ENCODE measurements at places on chromosomes 12 and 14.

- no peak for DNase-seq
Measured at GRCh38 chr14:32254952-32255679, 52.0 kb upstream of the RNU6-8 start.

- DNase-seq, result no peak
Measured at GRCh38 chr12:58877243-58877743, 43.0 kb downstream of the LRIG3 start.

DNA sequence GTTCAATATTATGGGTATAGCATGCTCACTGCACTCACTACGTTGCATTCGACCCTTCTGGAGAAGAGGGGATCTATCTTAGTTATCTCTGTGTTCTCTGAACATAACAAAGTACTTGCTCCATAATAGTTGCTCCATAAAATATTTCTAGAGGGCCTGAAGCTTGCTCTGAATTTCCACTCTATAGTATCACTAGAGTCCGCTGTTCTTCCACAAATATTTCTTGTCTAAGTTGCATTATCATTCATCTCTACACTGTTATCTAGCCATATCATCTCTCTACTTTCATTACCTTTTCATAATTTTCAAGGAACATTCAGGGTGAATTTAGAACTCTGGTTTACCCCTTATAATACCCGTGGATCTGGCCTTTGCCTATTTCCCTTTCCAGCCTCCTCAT is 246.1 kb upstream of the PDE3A start:
- no peak for DNase-seq

DNA sequence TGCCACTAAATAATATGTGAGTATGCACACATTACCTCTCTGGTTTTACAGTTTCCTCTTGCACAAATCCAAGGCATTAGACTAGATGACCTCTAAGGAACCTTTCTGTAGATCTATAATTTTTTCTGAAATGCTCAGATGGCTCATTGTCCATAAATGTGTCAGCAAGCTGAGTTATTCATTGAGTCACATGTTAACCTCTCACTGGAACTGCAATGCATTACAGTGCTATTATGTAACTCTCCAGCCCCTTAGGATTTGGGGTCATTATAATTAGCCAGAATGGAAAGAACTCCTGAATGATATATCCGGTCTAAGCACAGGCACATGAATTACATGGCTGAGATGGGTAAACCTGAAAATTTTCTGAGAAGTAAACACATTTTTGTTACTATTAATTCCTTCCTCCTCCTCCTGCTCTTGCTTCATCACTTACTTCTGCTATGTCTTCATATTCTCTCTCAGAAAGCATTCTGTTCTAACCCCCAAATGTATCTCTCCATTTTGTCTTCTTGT is 20.3 kb upstream of the DRAM1 start:
- DNase-seq, result no peak

DNA sequence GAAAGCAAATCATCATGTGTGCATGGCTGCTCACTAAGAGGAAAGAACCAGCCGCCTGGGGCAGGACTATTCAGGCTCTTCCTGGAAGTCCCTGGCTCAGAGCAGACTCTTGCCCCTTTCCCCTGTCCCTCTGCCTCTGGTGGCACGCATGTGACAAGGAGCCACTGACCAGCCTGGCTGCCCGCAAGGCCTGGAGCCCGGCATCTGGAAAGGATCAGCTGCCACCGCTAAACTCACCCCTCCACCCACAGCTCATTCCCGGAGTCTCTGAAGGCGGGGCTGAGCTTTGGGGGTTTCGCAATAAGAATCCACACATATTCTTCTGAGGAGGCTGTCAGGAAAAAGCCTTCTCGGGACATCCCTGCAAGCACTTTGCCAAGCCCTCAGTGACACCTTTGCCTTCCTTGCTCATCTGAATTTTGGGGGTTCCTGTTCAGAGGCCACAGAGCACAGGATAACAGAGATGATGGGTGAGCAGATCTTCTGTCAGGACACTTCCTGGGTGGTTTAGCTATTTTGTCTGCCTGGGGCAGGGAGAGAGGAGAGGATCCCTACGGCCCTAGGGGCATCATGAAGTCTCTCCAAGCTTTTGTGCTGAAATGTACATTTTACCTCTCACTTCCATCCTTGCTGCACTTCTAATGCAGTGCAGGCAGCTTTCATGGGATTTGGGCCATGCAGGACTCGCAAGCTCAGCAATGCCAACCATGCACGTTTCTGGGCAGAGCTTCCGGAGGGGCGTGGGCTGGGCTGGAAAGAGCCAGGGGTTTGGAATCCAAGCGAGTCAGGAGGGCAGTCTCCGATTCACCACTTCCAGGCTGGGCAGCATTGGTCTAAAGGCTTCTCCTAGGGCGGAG is 124.8 kb upstream of the MAP1LC3B2 start:
- DNase-seq, result no peak

DNA sequence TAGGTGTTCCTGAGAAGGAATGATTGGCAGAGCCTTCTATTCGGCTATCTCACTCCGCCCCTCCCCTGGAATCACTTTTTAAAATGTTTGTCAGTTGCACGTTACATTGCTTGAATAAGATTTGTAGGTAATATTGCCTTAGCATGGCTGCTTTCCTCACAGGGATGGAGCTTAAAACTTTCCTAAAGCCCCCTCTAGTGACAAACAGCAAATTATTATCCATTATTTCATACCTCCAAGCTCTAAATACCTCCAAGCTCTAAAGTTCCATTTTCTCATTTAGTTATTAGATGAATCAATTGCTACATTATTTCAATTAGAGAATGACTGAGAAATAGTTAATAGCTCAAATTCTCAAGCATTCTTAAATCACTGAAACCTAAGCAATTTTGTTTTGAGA is 5.1 kb upstream of the SPATA7 start:
- DNase-seq, result no peak

DNA sequence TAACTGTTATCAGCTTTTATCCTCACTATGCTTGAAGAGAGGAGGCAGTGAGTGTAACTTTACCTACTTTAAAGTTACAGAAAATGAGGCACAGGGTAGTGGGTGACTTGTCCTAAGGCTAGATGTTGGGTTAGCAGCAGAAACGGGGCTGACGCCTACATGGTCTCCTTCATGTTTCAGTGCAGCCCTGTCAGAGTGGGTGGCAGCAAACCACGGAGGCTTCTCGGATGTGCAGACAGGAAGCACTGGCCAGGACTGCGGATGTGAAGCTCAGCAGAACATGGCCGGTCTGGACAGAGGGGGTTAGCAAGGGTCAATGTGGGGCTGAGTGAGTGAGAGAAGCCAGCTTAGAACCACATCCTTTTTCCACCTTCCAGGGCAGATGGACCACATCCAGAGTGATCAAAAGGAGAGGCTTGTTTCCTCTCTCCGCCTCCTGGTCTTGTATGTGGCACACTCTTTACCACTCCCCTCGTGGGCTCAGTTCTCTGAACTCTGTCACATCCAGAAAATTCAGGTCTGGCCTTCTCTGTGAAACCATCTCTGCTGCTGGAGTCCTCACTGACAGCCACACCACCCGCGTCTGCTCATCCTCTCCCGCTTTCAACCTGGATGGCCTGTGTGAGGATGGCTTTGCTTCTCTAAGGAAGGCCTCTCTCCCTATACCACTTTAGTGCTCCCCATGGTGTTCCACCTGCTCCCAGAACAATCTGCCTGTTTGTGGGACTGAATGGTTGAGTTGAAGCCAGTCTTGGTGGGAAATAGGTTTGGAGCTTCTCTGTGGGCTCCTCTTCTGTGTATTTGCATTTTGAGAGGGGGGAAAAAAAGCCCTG is 14.1 kb downstream of the SUSD6 start:
- no peak for DNase-seq
